HEK293T (cell line): ENCODE measurements at places on chromosomes 11 and 22.
A peak's percentile ranks its signal among the peaks of the same experiment; 100 is the strongest.

DNA sequence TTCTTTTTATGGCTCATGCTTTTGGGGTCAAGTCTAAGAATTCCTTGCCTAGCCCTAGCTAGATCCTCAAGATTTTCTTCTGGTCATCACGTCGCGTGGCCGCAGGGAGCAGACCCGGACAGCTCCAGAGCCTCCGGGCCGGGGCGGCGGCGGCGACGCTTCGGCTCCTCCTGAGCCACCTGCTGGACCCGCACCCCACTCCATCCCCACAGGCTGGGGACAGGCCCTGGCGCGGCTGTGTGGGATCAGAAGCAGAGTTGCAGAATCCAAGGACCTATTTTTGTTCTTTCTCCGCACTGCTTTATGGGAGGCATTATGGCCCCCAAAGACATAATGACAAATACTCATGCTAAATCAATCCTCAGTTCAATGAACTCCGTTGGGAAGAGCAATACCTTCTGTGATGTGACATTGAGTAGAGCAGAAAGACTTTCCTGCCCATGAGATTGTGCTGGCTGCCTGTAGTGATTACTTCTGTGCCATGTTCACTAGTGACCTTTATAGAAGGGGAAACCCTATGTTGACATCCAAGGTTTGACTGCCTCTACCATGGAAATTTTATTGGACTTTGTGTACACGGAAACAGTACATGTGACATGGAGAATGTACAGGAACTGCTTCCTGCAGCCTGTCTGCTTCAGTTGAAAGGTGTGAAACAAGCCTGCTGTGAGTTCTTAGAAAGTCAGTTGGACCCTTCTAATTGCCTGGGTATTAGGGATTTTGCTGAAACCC, 12.4 kb upstream of the SCARF2 start:
- no peak for DNase-seq

GRCh38 chr11:551596-551995, 8.9 kb downstream of the LMNTD2 start:
- no peak for DNase-seq

GRCh38 chr11:71120471-71120896, 131.9 kb downstream of the SHANK2 start:
- DNase-seq, result peak; percentile 33

DNA sequence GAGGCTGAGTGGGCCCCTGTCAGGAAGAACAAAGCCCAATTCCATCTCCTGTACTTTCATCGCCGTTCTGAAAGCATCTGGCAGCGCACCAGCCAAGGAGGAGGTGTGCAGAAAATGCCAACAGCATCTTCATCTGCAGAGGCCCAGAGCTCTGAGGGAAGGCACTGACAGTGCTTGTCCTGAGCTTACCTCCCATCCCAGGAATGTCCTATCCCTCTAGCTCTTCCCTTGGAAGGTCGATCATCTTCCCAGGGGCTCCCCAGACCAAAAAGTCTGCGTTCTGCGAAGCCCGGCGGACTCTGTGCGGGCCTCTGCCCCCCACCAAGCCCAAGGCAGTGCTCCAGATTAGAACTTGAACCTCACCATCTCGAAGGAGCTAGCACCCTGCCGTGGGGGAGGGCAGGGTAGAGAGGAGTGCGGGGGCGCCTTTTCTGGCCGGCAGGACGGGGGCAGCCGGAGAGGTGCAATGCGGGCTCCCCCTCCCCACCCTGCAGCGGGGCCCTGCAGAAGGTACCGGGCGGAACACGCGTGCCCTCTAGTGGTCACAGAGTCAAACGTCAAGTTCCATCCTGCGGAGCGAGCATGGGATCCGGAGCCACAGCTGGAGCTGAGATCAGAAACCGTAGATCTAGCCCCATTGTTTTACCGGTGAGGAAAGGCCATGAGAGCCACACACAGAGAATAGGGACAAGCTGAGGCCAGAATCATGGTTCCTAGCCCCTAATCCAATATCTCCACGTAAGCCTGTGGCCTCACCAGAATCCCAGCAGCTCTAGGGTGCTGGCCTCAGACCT, 5.0 kb downstream of the SCN2B start:
- peak; percentile 87 for DNase-seq

- DNase-seq, result no peak
These were observed 136.5 kb upstream of the C11orf87 start for GRCh38 chr11:109285465-109285864.

DNA sequence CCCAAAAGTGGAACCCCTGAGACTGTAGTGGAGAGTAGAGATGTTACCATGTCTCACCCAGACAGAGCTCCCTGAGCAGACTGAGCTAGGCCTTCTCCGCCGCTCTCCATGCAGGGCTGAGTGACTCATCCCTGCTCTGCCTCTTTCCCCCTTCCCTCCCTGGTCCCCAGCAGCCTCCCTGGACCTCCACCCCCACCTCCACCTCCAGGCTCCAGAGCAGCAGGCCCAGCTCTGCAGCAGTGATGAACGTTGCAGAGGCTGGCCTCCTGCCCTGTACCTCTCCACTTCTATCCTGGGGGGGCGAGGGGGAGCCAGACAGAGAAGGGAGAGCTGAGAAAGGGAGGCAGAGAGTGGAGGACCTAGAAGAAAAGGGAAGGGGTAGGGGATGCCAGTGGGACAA, 19.3 kb upstream of the ARAP1 start:
- no peak for DNase-seq
